ENCODE measurements at places on chromosomes 4 and X.

DNA sequence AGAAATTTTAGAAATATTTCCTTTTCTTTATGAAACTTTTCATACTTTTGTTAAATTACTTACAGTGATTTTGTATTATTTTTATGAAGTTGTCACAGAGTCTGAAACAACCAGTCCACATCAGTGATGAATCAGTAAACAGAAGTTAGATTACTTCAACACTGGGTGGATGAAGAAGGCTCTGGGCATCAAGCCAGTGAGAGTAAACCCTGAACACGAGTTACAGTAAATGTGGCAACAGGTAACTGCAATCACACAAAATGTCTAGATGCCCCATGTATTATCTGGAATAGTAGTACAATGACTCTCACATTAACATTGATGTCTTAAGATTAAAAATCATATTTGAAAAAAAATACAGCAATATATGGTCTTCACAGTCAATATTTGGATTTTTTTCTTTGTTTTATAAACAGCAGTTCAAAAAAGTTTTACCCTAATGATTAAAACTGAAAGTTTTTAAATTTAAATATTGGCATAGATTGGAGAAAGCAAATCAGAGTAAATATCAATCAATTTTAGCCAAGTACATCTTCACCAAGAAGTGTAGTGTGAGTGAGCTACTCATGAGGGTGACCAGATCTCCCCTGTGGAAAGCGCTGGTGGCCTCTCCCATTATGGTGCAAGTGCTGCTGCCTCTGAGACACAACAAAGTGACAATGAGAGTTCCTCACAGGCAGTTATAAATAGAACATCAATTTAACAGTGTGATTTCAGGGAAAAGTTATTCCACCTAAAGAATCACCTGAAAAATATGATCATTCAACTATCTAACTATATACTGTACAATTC lies 63.2 kb upstream of the UGT2B7 start:
- no peak for DNase-seq

GRCh38 chrX:104427073-104427472 lies 138.9 kb upstream of the IL1RAPL2 start:
- no peak for DNase-seq

DNA sequence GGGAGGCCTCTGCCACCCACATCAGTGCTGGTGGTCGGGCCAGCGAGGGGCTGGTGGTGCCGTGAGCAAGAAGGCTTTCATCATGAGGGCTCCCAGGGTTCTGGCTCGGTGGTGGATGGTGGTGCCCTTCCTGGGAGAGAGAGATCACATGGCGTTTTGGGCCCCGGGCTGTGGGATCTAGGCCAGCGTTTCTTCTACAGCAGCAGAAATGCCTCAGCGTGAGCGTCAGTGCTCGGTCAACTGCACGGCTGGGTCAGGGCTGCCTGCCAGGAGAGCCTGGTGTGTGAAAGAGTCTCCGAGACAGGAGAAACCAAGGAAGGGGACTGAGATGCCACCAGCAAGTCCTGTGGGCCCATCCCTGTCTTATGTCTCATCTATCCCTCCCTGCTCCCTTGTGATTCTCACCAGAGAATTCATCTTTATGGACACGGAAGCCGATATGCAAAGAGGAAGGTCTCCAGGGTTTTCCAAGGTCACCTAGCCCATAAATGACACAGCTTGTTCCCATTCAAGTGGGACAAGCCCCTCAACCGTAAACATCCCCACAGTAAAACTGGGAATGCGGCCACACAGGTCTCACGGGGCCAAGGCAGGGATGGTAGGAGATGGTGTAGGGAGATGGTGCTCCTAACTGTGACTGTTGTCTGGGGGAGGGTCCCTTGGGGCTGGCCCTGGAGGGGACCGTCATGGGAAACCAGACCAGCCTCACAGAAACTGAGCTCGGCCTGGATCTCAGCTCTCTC lies 99.2 kb downstream of the SORCS2 start:
- no peak for DNase-seq

- no peak for DNase-seq
These were observed 388.6 kb upstream of the PITX2 start for GRCh38 chr4:111011458-111011857.

DNA sequence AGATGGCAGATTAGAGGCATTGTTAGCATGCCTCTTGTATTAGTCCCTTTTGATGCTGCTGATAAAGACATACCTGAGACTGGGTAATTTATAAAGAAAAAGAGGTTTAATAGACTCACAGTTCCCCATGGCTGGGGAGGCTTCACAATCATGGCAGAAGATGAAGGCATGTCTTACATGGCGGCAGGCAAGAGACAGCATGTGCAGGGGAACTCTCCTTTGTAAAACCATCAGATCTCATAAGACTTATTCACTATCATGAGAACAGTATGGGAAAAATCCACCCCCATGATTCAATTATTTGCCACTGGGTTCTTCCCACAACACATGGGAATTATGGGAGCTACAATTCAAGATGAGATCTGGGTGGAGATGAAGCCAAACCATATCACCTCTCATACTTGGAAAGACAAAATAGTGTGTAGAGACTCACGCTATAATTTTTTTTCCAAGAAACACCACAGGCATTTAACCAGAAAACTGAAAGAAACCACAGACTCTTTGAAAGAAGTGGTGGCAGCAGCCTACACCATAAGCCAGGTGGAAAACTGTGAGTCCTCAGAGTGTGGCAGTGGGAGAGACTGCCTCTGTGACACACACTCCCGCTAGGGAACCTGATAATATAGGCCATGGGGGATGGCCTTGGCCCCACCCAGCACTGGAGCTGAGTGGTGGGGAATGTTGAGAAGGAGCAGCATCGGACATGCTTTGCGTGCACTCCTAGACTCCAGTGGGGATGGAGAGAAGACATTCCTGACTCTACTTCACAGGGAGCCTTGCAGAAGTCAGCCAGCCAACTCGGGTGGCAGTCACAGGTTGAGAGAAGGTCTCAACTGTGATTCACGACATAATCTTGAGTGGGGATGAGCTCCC lies 51.5 kb downstream of the SLC2A9 start:
- DNase-seq: peak; percentile 43

GRCh38 chr4:104451573-104451972 lies 43.1 kb downstream of the CXXC4 start:
- DNase-seq: no peak

- DNase-seq: no peak
These were observed 1352.9 kb downstream of the FSTL5 start for GRCh38 chr4:160810941-160811340.

DNA sequence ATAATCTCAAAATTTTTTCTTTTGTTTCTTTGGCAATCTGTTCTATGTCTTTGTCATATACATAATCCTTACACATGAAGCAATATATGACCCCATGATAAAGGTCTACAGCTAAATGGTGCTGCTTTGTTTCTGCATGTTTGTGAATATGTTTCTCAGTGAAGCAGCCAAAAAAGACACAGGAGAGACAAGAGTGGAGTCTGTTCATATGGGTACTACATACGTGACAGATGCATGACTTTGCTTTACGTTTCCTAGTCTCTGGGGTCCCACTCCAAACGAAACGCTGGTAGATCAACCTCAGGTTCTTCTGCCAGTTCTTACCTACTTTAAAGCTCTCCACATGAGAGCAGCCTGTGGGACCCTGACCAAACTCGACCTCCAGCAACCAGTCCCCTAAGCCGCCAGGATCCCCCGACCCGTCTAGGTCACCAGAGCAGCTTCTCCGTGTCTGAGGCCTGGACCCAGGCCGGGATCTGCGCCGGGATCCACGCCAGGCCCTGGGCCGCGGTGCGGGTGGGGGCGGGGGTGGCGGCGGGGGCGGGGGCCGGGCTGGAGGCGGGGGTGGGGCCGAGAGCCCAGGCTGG lies 1.5 kb downstream of the USP51 start:
- no peak for DNase-seq

DNA sequence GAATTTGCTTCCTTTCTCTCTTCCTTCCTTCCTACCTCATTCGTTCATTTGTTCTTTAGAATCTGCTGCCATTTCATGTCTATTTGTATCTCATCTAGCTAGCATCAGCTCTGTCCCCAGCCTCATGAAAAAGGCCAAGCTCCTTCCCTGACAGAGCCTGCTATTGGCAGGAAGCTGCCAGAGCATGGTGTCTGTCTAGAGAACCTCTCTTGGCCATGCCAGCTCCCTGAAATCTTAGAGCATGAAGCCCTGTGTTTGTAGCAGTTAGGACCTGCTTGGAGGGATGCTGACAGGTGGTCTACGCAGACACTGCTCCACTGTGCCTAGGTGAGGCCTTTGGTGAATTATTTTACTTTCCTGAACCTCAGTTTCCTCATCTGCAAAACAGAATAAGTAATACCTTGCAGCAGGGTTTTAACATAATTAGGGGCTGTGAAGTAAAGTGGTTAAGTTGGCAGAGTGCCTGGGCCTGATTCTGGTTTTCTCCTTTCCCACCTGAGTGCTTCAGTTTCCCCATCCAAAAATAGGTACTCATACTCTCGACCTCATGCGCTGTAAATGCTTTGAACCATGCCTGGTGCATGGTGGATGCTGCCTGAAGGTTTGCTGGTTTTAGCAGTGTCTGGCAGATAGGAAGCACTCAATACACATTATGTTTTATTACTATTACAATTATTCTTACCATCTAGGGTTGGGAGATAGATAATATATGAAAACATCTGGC lies 4.7 kb downstream of the PTTG2 start:
- no peak for DNase-seq

- no peak for DNase-seq
These were observed 58.6 kb upstream of the GK2 start for GRCh38 chr4:79466621-79467020.

DNA sequence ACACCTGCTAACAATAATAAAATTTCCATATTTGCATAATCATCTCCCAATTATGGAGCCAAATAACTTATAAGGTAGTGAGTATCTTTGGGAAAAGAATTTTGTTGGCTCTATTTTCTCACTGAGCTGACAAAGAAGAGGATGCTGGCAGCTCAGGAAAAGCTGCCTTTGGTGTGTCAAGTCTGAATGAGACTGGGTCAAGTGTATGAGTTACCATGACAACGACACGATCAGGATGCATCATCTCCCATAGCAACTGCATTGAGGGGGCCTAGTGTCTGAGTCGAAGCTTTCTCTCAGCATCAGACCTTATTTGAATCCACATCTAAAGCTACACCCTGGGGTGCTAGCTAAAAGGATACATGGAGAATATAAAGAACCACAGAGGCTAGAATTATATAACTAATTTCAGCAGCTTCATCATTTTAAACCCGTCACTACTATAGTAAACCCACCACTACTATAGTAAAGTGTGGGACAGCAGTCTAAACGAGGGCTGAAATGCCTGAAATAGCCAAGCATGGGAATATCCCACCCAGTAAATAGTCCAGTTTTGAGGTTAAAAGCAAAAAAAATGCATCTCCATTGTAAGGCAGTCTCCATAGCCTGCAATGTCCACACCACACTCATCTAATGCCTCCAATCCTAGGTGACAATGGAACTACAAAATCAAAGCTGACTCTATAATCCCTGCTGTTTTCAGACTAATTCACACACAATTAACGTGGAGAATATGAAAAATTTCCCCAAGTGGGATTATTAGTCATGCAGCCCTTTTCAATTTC lies 16.0 kb downstream of the GSPT2 start:
- DNase-seq: no peak

GRCh38 chrX:131239057-131239456 lies 50.0 kb downstream of the IGSF1 start:
- DNase-seq: no peak

DNA sequence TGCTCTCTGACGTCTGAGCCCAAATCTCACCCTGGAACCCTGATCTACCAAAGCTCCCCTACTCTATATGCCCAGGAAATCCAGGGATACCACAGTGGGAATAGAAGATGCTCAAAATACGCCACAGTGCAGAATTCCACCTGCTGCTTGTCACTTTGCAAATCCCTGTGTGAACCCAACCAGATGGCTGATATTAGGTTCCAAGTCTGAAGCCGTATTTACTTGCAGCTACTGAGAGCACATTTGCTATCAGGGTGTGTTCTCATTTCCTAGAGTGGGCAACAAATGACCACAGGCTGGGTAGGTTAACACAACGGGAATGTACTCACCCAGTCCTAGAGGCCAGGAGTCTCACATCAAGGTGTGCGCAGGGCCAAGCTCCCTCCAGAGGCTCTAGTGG lies 126.8 kb downstream of the MXRA5 start:
- no peak for DNase-seq

- DNase-seq: no peak
These were observed 121.3 kb upstream of the AMOT start for GRCh38 chrX:112961981-112962380.

DNA sequence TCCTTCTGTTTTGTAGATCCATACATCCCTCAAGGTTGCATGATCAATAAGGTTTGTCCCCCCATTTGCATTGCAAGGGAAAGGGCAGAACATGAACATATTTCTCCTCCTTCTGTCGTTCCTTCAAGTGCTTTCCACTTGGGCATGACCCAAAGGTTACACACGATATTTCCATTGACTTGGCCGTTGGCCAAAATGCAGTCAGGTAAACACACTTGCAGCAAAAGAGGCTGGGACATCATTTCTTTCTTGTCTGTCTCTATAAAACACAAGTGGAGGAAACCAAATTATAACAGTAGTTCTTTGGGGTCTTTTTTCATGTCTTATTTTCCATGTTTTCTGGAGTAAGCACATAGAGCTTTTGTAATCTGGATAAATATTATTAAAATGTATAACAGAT lies 156.1 kb downstream of the FRAS1 start:
- DNase-seq: no peak

DNA sequence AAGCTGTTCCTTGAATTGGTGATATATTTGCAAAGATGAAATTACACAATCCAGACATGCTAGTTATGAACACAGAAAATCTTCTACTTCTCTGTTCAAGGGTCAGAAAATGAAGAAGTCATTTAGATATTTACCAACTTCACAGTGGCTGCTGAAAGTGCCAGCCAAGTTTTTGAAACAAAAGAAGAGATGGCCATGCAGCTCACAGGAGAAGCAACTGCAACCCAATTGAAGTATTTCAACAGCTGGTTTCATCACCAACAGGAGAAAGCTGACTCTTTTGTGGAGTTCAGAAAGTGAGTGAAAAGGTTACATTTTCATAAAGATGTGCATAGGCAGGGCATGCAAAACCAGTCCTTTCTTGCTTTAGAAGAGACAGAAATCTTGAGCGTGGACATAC lies 70.1 kb upstream of the LSM6 start:
- DNase-seq: no peak

DNA sequence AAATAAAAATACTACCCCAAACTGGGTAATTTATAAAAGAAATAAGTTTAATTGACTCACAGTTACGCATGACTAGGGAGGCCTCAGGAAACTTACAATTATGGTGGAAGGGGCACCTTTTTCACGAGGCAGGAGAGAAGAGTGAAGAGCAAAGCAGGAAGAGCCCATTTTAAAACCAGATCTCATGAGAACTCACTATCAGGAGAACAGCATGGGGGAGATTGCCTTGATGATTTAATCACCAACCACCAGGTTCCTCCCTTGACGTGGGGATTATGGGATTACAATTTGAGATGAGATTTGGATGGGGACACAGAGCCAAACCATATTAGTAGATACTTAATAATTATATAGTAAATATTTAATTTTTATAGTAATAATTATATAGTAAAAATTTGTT lies 10.1 kb downstream of the CISD2 start:
- no peak for DNase-seq

DNA sequence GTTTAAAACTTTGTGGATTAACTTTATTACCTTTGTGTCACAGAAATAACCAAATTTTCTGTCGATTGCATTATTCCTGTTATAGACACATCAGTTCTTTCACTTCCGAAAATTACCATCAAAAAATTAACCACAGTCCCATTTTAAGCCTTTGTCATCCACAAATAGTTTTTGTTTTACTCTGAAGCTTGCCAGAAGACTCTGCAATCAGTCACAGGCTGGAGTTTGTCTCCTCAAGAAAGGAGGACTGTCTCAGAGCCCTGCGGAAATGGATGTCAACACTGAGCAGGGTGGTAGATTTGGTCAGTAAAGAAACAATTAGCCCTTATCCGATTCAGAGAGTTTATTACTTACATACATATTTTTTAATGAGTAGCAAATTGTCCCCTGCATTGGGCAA lies 20.1 kb upstream of the TCEAL4 start:
- no peak for DNase-seq
